T-helper 2 cell treated with Interferon-gamma antibody and Interleukin-4, amounts not matched to agents 5 μg/mL and 100 μg/mL, for 36 hours (primary cell): ENCODE measurements at places on chromosomes 1 and 21.

DNA sequence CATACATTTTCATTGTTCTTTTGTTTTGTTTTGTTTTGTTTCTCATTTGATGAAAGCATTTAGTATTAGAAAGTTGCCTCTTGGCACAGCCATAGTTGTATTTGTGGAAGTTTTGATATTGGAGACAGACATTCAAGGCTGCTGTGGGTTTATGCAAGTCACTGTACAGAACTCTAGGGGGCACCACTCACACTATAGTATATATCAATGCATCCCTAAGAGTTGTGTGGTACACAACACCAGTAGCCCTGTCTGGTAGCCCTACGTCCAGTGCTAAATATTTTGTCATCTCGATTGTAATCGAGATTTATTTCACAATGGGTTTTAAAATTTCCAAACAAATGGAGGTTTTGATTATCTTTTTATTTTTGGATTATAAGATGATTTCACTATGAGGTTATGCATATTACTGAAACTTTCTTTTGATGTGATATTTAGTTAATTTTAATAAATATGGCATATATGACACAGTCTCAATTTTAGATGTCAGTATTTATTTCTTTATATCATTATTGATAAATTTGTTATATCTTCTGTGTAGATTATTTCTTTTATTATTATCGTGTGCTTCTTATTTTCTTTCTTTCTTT, 112.2 kb downstream of the NR5A2 start:
- peaks cover 17% of the 10 kb centered on the region for H3K27me3 ChIP-seq
- no peaks in the 10 kb centered on the region for H3K36me3 ChIP-seq
- H3K4me1 ChIP-seq, result no peaks in the 10 kb centered on the region
- no peak overlapping the region for H3K27ac ChIP-seq
- H3K4me3 ChIP-seq, result no peak overlapping the region
- no peak for DNase-seq

GRCh38 chr1:54857141-54857540, 29.9 kb downstream of the DHCR24 start:
- no peak overlapping the region for H3K4me3 ChIP-seq
- DNase-seq, result no peak
- peaks cover 8% of the 10 kb centered on the region for H3K4me1 ChIP-seq
- no peaks in the 10 kb centered on the region for H3K27me3 ChIP-seq
- peaks cover 52% of the 10 kb centered on the region for H3K36me3 ChIP-seq
- no peak overlapping the region for H3K27ac ChIP-seq

DNA sequence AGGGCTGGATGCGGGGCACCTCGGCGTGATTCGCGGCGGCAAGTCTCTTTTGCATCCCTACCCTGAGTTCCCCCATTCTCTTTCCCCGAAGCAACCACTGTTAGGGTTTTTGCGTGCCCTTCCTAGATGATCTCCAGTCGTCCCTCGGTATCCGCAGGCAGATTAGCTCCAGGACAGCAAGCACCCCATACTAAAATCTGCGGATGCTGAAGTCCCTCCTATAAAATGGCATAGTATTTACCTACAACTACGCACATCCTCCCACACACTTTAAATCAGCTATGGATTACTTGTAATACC, 22.8 kb upstream of the CFAP126 start:
- peak overlapping the region; percentile 97 for H3K27ac ChIP-seq
- peaks cover 38% of the 10 kb centered on the region for H3K4me1 ChIP-seq
- H3K4me3 ChIP-seq, result peak overlapping the region; percentile 92
- no peak for DNase-seq
- H3K36me3 ChIP-seq, result no peaks in the 10 kb centered on the region

GRCh38 chr1:26259005-26259404, 20.9 kb upstream of the SH3BGRL3 start:
- H3K4me3 ChIP-seq, result no peak overlapping the region
- H3K27me3 ChIP-seq, result no peaks in the 10 kb centered on the region
- peaks cover 2% of the 10 kb centered on the region for H3K4me1 ChIP-seq
- no peak overlapping the region for H3K27ac ChIP-seq
- peaks cover 72% of the 10 kb centered on the region for H3K36me3 ChIP-seq
- no peak for DNase-seq

GRCh38 chr1:246925997-246926626, 5.6 kb downstream of the AHCTF1 start:
- H3K27me3 ChIP-seq, result no peaks in the 10 kb centered on the region
- peaks cover 33% of the 10 kb centered on the region for H3K4me1 ChIP-seq
- H3K4me3 ChIP-seq, result no peak overlapping the region
- DNase-seq, result no peak

GRCh38 chr1:241531195-241532161, 700 bp upstream of the KMO start:
- H3K27ac ChIP-seq, result peak overlapping the region; percentile 91
- peaks cover 17% of the 10 kb centered on the region for H3K4me1 ChIP-seq
- DNase-seq, result no peak
